ENCODE measurements at places on chromosomes 2 and 18.

DNA sequence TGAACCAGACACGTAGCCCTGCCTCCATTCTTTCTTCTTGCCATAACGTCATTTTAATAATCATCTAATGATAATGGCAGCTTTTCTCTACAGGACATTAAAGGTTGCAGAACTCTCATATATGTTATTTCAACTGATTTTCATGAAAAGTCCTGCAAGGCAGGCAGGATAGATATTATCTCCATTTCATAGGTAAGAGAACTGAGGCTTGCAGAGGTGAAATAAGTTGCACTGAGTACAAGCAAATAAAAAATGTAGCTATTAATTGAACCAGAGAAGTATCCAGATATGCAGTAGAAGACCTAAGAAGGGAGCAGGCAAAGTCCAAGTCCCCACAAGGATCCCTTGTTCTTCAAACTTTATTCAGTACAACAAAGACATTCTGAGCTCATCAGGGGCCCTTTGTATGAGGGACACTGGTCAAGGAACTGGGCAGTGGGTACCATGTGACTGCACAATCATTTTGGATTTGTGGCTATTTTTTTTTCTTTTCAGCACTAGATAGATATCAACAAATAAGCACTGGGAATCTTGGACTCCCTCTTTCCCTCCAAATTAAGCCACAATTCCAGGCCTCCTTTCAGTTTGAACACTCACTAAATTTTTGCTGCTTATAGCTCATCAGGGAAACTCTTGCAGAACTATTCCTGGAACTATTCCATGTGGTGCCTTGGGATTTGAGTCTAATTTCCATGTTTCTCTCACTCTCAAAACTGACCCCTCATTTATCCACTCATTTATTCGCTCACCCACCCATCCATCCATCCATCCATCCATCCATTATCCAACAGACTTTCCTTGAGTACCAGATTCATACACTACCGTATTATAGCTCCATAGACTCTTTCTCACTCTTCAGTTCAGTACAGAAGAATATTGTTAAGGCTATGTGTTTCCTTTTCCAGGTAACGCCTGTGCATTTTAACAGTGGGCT lies 44.6 kb downstream of the APOB start:
- no peak for DNase-seq

DNA sequence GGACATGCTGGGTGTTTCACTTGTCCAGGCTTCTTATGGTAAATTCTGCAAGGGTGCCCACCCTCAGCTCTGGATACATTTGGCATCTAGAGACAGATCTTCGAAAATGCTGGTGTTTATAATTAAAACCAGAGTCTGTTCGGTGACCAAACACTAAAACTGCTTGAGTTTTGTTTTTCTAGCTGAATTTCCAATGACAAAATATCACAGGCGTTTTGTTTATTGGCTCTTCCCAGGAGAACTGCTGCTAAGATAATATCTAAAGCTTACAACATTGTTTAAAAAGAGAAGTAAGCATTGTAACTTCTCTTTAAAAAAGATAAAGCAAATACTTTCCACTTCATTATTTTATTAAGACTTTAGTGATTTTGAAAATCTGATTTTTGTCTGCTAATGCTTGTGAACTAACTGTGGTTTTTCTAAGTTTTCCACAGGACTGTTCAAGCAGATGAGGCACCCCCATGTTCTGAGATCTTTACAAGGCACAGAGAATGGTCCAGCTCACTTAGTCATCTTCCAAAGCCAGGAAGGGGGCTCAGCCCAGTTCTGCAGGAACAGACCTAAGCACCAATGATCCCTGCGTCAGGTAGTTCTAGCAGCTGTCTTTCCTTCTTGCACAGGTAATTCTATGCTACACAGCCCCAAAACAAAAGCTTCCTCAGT lies 94.8 kb upstream of the LTBP1 start:
- no peak for DNase-seq

DNA sequence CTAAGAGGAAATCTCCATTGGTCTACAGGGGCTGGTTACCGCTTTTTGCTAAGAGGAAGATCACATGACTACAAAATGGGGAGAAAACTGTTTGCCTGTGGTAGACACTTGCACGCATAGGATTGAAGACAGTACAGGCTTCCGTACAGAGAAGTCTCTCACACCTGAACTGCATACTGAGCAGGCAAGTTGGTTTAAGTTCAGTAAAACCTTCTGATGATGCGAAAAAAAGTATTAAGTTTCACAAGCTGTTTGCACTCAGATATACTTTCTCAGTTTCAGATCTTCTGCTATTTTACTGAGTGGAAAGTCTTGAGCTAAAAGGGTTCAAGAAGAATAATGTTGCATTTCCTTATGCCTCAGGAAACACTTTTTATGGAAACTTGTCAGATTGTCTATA lies 292.2 kb upstream of the MC4R start:
- no peak for DNase-seq

GRCh38 chr2:53450923-53451322 lies 316.7 kb upstream of the CHAC2 start:
- no peak for DNase-seq

GRCh38 chr2:83795777-83796176 lies 663.3 kb downstream of the SUCLG1 start:
- no peak for DNase-seq
